ENCODE measurements at places on chromosomes 1 and 21. TPM values are rescaled to one million over a fixed set of nuclear protein-coding genes. Genes with fewer than 3 reads are reported as not detected.
A peak's percentile ranks its signal among the peaks of the same experiment; 100 is the strongest.

CD247 gene
- total RNA-seq, result 2.3 TPM

OSBPL9 gene
- 25.1 TPM for total RNA-seq

DCAF6 gene
- total RNA-seq, result 42.8 TPM

SYT14 gene
- 0.78 TPM for total RNA-seq

TNFAIP8L2 gene
- 0.99 TPM for total RNA-seq

WDR64 gene
- not detected for total RNA-seq

TSSK3 gene
- total RNA-seq, result 1.8 TPM

ZNF593OS gene
- total RNA-seq, result not detected

- no peak overlapping the region for H3K27ac ChIP-seq
- no peaks in the 10 kb centered on the region for H3K27me3 ChIP-seq
- no peak overlapping the region for H3K4me3 ChIP-seq
- DNase-seq, result no peak
- no peaks in the 10 kb centered on the region for H3K36me3 ChIP-seq
- H3K4me1 ChIP-seq, result no peaks in the 10 kb centered on the region
Observed at GRCh38 chr1:29406814-29407213, 170.5 kb downstream of the PTPRU start.

- H3K36me3 ChIP-seq, result no peaks in the 10 kb centered on the region
- H3K4me3 ChIP-seq, result no peak overlapping the region
- DNase-seq, result no peak
- no peaks in the 10 kb centered on the region for H3K27me3 ChIP-seq
Observed at GRCh38 chr1:165897326-165898303, 70.2 kb downstream of the UCK2 start.

DNA sequence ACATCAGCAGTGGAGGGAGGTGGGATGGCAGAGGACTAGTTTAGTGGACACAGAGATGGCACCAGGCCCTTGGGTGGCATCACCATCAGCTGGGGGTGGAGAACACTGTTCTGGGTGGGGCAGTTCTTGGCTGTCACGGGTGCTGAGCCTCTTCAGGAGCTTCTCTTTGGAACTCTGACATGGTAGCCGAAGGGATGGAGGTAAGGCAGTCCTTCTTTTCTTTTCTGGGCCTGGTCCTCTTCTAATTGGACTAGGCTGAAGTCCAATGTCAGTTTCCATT lies 8.3 kb upstream of the MEF2D start:
- no peak for DNase-seq
- H3K4me1 ChIP-seq, result peaks cover 28% of the 10 kb centered on the region
- H3K27ac ChIP-seq, result no peak overlapping the region
- no peaks in the 10 kb centered on the region for H3K36me3 ChIP-seq

- no peaks in the 10 kb centered on the region for H3K36me3 ChIP-seq
- no peak overlapping the region for H3K27ac ChIP-seq
- no peaks in the 10 kb centered on the region for H3K4me1 ChIP-seq
- H3K27me3 ChIP-seq, result no peaks in the 10 kb centered on the region
- DNase-seq, result peak; percentile 35
Observed at GRCh38 chr1:220680085-220680687, 10.0 kb upstream of the C1orf115 start.

- no peaks in the 10 kb centered on the region for H3K4me1 ChIP-seq
- DNase-seq, result no peak
- H3K27ac ChIP-seq, result no peak overlapping the region
- H3K27me3 ChIP-seq, result no peaks in the 10 kb centered on the region
- no peaks in the 10 kb centered on the region for H3K36me3 ChIP-seq
- H3K4me3 ChIP-seq, result no peak overlapping the region
Observed at GRCh38 chr1:12121212-12122003, 45.4 kb upstream of the TNFRSF1B start.

DNA sequence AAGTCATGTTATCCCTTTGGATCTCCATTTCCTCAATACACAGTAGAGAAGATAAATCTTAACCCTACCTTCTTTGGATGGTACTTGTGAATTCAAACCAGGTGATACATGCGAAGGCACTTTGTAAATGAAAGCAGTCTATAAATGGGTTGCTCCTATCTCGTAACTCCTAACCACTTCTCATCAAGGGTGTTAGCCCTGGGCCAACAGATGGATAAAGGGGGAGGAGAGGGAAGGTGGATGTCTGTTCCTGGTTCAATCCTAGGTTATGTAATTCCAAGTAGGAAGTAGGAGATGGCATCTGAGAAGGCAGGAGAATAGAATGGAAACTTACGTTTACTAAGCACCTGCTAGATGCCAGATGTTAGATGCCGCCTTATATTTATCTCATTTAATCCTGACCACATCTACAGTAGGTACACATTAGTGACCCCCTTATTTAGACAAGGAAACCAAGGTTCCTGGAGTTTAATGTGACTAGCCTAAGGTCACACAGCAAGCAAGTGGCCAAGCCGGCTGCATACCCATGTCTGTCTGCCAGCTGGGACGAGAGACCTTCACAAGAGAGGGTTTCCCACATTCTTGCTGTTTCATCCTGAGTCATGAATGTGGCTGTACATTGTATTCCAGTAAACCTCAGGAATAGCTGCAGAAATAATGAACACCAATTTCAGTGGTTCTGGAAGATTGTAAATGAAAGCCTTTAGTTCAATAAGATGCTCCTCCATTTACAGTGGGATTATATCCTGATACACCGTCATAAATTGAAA lies 47.7 kb downstream of the ELAVL4 start:
- H3K4me3 ChIP-seq, result no peak overlapping the region
- DNase-seq, result no peak
- H3K27me3 ChIP-seq, result no peaks in the 10 kb centered on the region
- H3K4me1 ChIP-seq, result no peaks in the 10 kb centered on the region
- H3K27ac ChIP-seq, result no peak overlapping the region

- no peaks in the 10 kb centered on the region for H3K36me3 ChIP-seq
- H3K4me3 ChIP-seq, result no peak overlapping the region
- no peaks in the 10 kb centered on the region for H3K4me1 ChIP-seq
Observed at GRCh38 chr1:207251066-207251465, 70.4 kb upstream of the CD55 start.

DNA sequence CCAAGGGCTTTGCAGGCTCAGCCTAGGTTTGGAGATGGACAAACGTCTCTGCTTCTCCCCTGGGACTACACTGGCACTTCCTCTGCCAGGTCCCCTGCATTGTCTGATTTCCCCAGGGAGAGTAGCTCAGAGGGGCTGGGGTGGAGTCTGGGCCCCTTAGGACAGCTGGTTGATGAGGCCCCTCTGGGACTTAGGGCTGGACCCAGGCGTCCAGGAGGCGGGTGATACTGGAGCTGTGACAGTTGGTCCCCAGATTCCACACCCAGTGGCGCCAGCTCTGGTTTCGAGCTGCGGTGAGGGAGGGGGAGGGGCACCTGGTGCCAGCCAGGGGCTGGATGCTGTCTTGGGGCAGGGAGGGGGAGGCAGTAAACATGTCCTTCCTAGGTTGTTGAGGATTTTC lies 7.4 kb upstream of the MEX3A start:
- H3K27me3 ChIP-seq, result no peaks in the 10 kb centered on the region
- H3K4me1 ChIP-seq, result peaks cover 10% of the 10 kb centered on the region
- DNase-seq, result no peak

DNA sequence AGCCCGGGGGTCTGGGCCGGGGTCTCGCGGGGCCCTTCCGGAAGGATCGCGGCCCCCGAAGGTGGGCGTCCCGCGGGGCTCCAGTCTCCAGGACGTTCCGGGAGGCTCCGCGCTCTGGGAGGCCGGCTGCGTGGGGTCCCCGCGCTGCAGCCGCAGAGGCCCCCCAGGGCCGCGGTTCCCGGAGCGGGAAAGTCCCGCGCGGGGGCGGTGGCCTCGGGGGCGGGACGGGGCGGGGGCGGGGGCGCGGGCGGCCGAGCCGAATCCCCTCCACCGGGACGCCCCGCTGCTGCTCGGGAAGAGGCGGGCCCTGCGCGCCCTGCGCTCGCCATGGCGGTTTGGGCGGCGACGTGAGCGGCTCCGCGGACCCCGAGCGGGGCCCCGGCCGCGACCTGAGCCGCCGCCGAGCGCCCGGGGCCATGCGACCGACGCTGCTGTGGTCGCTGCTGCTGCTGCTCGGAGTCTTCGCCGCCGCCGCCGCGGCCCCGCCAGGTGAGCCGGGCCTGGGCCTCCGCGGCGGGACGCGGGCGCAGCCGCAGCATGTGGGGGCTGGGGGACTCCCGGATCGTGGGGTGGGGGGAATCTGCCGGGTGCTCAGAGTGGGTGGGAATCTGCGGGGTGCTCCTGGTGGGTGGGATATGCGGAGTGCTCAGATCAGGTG lies at the start of gene IFNGR2:
Gene IFNGR2 (plus strand): TSS at position 286 of the 658 bp plus-strand sequence. CDS start 131 bp downstream, at position 417.
- peak within 1 kb of the TSS; percentile 81 for H3K27ac ChIP-seq
- H3K4me3 ChIP-seq, result peak within 1 kb of the TSS; percentile 95
- peaks cover 21% of the 10 kb centered on the region for H3K4me1 ChIP-seq
- no peaks in the 10 kb centered on the region for H3K36me3 ChIP-seq

DNA sequence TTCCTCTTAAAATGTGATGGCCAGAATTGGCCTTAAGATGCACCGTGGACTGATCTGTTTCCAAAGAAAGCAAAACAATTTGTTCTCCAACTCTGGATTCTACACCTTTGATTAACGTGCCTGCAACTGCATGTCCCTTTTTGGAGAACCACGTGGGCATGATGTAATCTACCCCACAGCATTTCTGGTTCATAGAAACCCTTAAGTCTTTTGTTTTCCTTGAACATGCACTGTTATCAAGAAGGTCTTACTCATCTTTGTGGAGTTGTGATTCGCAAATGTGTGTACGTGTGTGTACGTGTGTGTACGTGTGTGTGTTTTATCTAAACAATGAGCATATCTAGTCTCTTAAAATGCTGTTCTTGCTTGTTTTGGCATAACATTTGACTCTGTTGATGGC lies 57.8 kb downstream of the LPAR3 start:
- no peak for DNase-seq
- H3K4me3 ChIP-seq, result no peak overlapping the region
- H3K27me3 ChIP-seq, result no peaks in the 10 kb centered on the region

- H3K4me1 ChIP-seq, result no peaks in the 10 kb centered on the region
- H3K36me3 ChIP-seq, result no peaks in the 10 kb centered on the region
- H3K4me3 ChIP-seq, result no peak overlapping the region
- H3K27me3 ChIP-seq, result no peaks in the 10 kb centered on the region
- no peak for DNase-seq
Observed at GRCh38 chr1:2342384-2343022, 48.9 kb downstream of the MORN1 start.

DNA sequence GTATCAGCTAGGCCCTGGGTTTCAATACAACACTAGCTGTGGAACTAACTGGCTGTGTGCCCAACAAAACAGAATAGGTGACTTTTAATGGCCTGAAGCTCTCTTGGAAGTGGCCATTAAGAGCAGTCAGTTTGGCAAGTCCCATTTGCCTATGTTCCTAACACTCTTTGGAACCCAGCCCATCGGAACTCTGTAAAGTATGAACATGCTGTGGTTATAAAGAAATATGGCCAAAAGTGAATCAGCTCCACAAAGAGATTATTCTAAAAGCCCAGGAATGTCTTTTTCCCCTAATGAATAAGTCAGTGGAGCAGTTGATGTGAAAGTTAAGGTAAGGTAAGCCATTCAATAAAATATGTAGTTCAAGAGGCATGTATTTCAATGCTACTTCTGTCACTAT lies 223.7 kb upstream of the ADAMTS5 start:
- no peak overlapping the region for H3K4me3 ChIP-seq
- no peak for DNase-seq
- H3K27ac ChIP-seq, result no peak overlapping the region

DNA sequence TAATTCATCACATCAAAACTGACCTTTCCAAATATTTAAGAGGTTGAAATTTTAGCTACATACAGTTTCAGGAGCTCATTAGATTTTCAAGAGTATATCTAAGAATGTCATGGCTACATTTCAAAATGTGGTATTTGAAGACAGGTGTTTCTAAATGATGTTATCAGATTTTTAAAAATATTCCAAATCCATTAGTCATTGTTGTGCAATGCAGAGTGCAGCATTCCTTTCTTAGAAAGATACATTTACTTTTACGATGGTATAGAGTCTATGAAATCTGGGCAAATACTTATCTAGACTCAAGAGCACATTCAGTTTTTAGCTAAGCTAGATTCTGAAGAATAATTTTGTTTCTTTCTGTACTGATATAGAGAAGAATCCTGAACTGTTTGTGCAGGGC lies 230.3 kb downstream of the CHRM3 start:
- no peak overlapping the region for H3K4me3 ChIP-seq
- H3K4me1 ChIP-seq, result peaks cover 14% of the 10 kb centered on the region
- H3K27ac ChIP-seq, result no peak overlapping the region
- no peaks in the 10 kb centered on the region for H3K36me3 ChIP-seq
- H3K27me3 ChIP-seq, result no peaks in the 10 kb centered on the region

DNA sequence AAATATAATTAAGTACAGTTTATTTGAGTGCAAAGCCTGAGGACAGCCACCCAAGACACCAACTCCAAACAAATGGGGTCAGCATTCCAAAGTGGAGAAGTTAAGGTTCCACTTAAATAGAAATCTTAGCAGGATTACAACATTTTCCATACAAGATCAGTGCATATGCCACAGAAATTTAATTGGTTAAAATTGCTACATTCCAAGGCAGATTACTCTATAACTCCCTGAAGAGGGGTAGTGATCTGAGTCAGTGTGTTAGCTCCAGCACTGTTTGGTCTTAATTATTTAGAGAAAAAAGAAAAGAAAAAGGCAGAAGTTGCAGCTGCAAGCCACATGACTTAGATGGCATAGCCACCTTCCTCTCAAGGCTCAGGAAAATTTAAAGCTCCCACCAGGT lies 297.5 kb downstream of the HHIPL2 start:
- H3K4me3 ChIP-seq, result no peak overlapping the region
- no peaks in the 10 kb centered on the region for H3K36me3 ChIP-seq
- no peak for DNase-seq
- H3K27ac ChIP-seq, result no peak overlapping the region
- no peaks in the 10 kb centered on the region for H3K27me3 ChIP-seq

DNA sequence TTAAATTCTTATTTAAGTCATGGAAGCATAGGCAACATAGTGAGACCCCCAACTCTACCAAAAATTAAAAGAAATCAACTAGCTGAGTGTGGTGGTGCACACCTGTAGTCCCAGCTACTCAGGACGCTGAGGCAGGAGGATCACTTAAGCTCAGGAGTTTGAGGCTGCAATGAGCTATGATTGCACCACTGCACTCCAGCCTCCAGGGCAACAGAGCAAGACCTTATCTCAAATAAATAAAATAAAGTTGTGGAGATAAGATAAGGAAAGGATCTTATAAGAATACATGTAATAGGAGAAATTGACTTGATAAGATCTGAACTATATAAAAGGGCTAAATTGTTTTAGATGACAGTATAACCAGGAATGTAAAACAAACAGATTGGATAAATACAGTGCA lies 2.3 kb upstream of the BATF3 start:
- no peaks in the 10 kb centered on the region for H3K27me3 ChIP-seq
- no peaks in the 10 kb centered on the region for H3K36me3 ChIP-seq
- no peak overlapping the region for H3K27ac ChIP-seq
- DNase-seq, result no peak
- no peak overlapping the region for H3K4me3 ChIP-seq
- H3K4me1 ChIP-seq, result peaks cover 31% of the 10 kb centered on the region

All from body of pancreas (tissue), 4 donors.